ENCODE measurements at places on chromosomes 2 and 18. TPM values are rescaled to one million over a fixed set of nuclear protein-coding genes. Genes with fewer than 3 reads are reported as not detected.

Gene NEB
- 0.94 TPM for total RNA-seq

Gene FBXO36
- total RNA-seq, result 1.9 TPM

Gene IL36A
- total RNA-seq, result not detected

Gene UGT1A8
- total RNA-seq, result not detected

Gene RNPEPL1
- total RNA-seq, result 22.7 TPM

DNA sequence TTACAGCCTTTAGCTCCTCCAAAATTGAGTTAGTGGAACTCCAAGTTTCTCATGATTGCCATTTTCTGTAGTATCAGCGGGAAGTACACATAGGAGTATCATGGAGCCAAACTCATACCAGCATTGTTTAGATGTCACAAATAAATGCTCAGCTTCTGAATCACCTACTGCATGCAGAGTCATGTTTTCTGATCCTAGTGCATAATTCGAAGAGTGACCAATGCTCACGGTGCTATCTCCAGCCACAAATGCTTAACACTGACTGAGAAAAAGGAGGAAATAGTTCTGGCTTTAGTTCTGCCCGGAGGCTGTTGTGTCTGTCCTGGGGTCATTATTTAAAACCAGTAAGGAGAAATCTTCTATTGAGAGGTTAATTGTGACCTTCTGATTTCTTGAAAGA lies 45.4 kb upstream of the LRATD1 start:
- no peak overlapping the region for H3K4me3 ChIP-seq
- H3K27ac ChIP-seq, result no peak overlapping the region
- no peaks in the 10 kb centered on the region for H3K4me1 ChIP-seq

GRCh38 chr2:13968811-13969210 lies 663.7 kb upstream of the LRATD1 start:
- no peak overlapping the region for H3K4me3 ChIP-seq
- no peak for DNase-seq
- no peaks in the 10 kb centered on the region for H3K4me1 ChIP-seq
- no peak overlapping the region for H3K27ac ChIP-seq
- no peaks in the 10 kb centered on the region for H3K27me3 ChIP-seq

DNA sequence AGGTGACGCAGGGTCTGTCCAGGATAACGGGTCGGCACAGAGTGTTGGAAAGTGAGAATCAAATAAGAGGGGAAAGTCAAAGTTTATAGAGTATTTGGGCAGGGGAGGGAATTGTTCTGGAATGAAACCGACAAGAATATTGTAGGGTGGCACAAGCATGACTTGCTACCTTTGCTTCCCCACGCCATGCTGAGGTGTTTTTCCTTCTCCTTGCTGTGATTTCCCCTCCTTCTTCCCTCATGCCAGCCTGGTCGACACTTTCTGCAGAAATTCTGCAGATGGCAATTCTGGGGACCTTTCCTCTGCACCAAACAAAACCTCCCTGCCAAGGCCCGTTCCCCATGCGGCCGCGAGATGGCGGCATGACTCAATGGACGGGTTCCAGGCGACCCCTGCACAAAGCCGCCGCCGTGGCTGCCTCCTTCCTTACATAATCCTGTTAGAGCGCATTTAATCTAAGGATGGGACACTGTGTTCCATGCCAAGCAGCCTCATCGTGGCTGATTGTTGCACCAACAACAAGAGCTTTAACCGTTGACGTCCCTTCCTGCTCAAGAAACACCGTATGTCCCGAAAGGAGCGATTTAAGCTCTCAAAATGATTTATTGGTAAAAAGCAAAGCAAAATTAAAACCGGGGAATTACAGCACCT lies at the start of gene MRO:
Gene MRO (minus strand): TSS at position 289 of the 651 bp plus-strand sequence. CDS start 10,616 bp downstream, outside the sequence.
- no peaks in the 10 kb centered on the region for H3K36me3 ChIP-seq
- no peaks in the 10 kb centered on the region for H3K27me3 ChIP-seq
- DNase-seq, result peak; percentile 39
- peak within 1 kb of the TSS; percentile 41 for H3K4me3 ChIP-seq
- no peak within 1 kb of the TSS for H3K27ac ChIP-seq

DNA sequence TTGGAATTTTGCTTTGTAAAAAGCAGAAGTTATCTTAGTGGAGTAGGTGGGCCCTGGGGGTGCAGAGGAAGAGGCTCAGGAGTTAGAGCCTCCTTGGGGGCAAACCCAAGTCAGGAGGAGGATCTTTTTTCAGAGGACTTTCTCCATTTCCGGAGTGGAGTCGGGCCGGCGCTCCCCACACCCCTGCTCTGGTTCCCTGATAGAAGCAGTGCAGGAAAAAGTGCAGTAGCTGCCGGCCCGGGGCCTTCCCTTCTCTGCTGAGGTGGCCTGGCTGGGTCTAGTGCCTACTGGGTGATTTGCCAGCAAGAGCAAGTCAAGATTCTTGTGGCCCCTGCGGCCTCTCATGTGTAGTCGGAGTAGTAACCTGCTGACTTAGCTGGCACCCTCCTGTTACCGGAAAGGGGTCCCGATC lies 124.2 kb upstream of the HS6ST1 start:
- H3K27me3 ChIP-seq, result no peaks in the 10 kb centered on the region
- H3K4me1 ChIP-seq, result no peaks in the 10 kb centered on the region
- DNase-seq, result no peak
- no peak overlapping the region for H3K4me3 ChIP-seq
- no peaks in the 10 kb centered on the region for H3K36me3 ChIP-seq
- H3K27ac ChIP-seq, result no peak overlapping the region

GRCh38 chr2:12176623-12177454 lies 430.4 kb downstream of the LPIN1 start:
- H3K27ac ChIP-seq, result no peak overlapping the region
- peak; percentile 74 for DNase-seq
- peaks cover 12% of the 10 kb centered on the region for H3K4me1 ChIP-seq

Measured in astrocyte (in vitro differentiated cells and primary cell).